Stimulated activated CD8-positive, alpha-beta memory T cell treated with anti-CD3 and anti-CD28 coated beads, Interleukin-2, amount 100 ng/mL, for 1 hour (primary cell): ENCODE measurements at places on chromosomes 13 and 19.

- no peak for DNase-seq
Measured at GRCh38 chr13:109156181-109156935, 526.9 kb downstream of the MYO16 start.

- no peak for DNase-seq
Measured at GRCh38 chr13:38981096-38981495, 9.5 kb downstream of the STOML3 start.

GRCh38 chr13:43959291-43959690, 79.6 kb downstream of the LACC1 start:
- DNase-seq = no peak

DNA sequence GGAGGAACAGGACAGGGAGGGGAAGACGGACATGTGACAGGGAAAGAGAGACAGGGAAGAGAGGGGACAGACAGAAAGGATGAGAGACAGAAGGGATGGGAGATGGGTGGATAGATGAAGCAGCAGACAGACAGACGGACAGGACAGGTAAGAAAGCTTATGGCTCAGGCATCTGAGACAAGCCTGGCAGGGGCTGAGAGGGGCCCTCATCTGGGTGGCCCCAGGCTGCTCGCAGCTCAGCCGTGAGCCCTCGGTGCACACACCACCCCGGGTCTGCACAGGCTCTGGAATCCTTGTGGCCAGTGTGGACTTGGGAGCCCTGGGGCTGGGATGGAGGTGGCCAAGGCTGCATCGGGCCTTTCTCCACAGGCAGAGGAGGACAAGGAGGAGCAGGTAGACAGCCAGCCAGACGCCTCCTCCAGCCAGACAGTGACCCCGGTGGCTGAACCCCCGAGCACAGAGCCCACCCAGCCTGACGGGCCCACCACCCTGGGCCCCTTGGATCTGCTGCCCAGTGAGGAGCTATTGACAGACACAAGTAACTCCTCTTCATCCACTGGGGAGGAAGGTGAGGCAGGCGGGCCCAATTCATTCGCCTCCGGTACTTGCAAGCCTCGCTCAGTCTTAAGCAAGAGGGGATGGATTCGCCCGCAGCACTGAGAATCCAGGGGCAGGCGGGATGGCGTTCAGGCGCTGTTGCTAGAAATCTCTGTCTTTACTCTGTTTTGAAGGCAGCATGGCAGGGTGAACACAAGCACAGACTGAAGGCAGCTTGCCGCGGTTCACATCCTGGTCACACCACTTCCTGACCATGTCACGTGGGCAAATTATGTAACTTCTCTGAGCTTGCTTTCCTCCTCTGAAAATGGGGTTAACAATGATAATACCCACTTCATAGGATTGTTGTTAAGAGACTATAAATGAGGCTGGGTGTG, 14.0 kb downstream of the GRAMD1A start:
- peak; percentile 43 for DNase-seq

GRCh38 chr19:16736709-16737108, 17.1 kb downstream of the NWD1 start:
- no peak for DNase-seq

GRCh38 chr13:23450340-23451046, 17.0 kb upstream of the SACS start:
- no peak for DNase-seq

GRCh38 chr13:112954488-112955270, 14.3 kb upstream of the MCF2L start:
- no peak for DNase-seq

DNA sequence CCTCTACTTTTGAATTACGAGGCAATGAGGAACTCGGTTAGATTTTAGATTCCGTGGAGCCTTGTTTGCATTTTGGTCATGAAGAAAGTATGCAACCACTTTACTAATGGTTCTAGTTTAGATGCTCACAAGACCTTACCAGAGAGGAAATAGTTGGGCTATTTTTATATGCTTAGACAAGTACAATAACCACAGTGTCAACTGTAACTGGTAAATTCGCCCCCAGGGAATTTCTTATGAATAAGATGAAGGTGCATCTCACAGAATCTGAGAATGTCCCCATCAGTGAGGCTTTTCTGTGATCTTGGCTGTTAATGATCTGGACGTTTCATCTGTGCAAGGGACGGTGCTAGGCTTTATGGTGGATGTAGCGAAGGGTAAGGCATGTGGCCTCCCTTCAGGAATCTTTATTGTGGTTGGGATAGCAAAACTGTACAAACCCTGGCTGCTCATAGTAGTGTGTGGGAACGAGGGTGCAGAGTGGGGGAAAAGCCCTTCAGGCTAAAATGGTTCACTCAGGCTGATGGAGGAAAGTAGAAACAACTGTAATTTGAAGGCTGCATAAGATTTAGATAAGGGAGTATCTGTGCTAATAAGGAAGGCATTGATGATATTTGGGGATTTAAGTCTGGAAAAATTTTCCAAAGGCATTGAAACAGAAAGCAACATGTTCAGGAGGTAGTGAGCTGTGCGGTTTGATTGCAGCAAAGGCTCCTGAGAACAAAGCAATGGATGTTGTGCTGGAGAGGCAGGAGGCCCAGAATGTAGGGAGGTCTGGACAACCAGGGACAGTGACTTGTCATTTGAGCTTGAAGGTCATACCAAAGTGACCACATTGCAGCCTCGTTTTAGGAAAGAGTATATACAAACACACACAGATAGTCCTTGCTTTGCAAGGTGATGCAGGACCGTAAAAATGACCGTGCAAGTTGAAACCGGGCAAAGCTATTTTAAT, 28.4 kb downstream of the UBAC2 start:
- DNase-seq = no peak

- DNase-seq = no peak
Measured at GRCh38 chr13:71045101-71045500, 821.9 kb downstream of the DACH1 start.

GRCh38 chr13:64753233-64754000, 2476.7 kb downstream of the PCDH9 start:
- no peak for DNase-seq

- DNase-seq = no peak
Measured at GRCh38 chr19:54893406-54893805, 12.5 kb upstream of the NCR1 start.

- DNase-seq = no peak
Measured at GRCh38 chr13:30667014-30667413, 49.3 kb downstream of the USPL1 start.

DNA sequence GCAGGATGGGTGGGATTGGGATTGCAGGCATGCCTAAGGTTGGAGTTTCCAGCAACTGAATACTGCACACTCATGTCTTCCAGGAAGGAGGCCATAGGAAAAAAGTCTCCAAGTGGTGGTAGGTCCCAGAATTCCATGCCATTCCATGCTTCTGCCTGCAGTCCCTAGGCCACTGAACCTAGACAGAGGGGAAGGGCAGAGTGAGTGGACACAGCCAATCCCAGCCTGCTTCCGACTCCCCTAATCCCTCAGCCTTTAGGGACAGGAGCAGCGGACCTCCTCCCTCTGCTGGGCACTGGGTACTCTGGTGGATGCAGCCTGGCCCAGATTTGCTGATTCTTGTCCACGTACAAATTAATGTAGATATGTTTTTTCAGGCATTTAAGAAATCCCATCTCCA, 17.0 kb downstream of the VSTM2B start:
- DNase-seq = no peak

GRCh38 chr19:3440082-3440481, 40.2 kb downstream of the SMIM24 start:
- DNase-seq = peak; percentile 29

GRCh38 chr19:56637976-56638555, 4.9 kb upstream of the SMIM17 start:
- no peak for DNase-seq

GRCh38 chr19:56885173-56885985, 44.9 kb upstream of the PEG3 start:
- DNase-seq = no peak
